ENCODE measurements at places on chromosomes 2 and 18. TPM values are rescaled to one million over a fixed set of nuclear protein-coding genes. Genes with fewer than 3 reads are reported as not detected.

The CERKL gene
- 1.3 TPM for total RNA-seq

The CXCR2 gene
- not detected for total RNA-seq

The RNU2-63P gene
- not detected for total RNA-seq

The WDR7 gene
- 138 TPM for total RNA-seq

The SCN9A gene
- total RNA-seq: 144 TPM

The CCDC148 gene
- 15.7 TPM for total RNA-seq

The IL1B gene
- 2.2 TPM for total RNA-seq

The MYO3B gene
- total RNA-seq: 0.94 TPM

The UGT1A6 gene
- not detected for total RNA-seq

The PAPOLG gene
- 58.8 TPM for total RNA-seq

The CYTIP gene
- 2.5 TPM for total RNA-seq

The LANCL1 gene
- total RNA-seq: 85.1 TPM

The ZSWIM2 gene
- total RNA-seq: 0.63 TPM

The SLC4A3 gene
- 34.4 TPM for total RNA-seq

The SLC4A5 gene
- 13.8 TPM for total RNA-seq

The RIF1 gene
- total RNA-seq: 122 TPM

The VWC2L gene
- total RNA-seq: 7.8 TPM

The BUB1 gene
- total RNA-seq: 16.6 TPM

The HRH4 gene
- total RNA-seq: not detected

All from parietal lobe (tissue), 2 donors.